ENCODE measurements at places on chromosomes 1 and 21. TPM values are rescaled to one million over a fixed set of nuclear protein-coding genes. Genes with fewer than 3 reads are reported as not detected.

Gene PPP1R8
- total RNA-seq: 51.9 TPM

Gene OR2L8
- 2.8 TPM for total RNA-seq

Gene KPRP
- not detected for total RNA-seq

Gene TMEM240
- 18.1 TPM for total RNA-seq

Gene MNDA
- 4.2 TPM for total RNA-seq

Gene FAM20B
- total RNA-seq: 50.8 TPM

GRCh38 chr1:91876040-91876470, 9.9 kb downstream of the TGFBR3 start:
- DNase-seq: no peak

DNA sequence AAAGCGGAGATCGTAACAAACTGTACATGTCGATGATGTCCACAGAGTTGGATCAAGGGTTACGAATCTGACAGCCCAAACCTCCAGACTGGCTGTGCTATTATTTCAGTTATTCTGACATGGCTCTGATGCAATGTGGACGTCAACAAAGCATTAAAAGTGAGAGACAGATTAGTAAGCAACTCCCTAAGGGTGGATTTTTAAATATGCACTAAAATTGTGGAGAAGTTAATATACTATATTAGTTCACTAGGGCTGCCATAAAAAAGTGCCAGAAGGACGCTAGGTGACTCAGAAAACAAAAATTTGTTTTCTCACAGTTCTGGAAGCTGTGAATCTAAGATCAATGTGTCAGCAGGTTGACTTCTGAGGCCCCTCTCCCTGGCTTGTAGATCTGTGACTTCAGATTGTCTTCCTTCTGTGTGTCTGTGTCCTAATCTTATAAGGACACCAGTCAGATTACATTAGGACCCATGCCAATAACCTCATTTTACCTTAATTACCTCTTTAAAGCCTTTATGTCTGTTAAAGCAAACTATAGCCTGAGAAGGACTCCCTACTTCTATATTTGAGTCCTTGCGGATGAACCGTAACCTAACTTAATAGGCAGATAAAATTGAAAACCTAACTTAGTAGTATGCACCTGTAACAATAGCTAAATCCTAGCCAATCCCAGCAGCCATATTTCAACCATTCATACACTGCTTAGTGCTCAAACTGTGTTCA, 66.0 kb upstream of the BACH1 start:
- DNase-seq: no peak

- no peak for DNase-seq
These were observed 935 bp upstream of the YIPF1 start for GRCh38 chr1:53890522-53890941.

DNA sequence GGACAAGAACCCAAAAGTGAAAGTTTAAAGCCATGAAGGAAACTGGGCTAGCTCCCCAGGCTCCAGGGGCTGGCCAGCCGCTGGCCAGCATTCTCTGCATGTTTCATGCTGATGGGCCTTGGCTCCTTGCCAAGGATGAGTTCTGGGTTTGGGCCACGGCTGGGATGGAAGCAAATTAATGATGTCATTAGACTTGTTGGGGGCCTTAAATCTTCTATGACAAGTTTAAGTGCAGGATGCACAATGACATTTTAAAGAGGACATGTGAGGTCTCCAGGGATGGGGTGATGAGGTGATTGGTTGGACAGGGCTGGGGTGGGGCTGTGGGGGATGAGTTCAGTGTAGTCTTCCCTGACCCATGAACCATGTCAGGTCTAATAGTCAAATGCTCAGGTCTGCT, 199.6 kb downstream of the TRABD2B start:
- DNase-seq: no peak

DNA sequence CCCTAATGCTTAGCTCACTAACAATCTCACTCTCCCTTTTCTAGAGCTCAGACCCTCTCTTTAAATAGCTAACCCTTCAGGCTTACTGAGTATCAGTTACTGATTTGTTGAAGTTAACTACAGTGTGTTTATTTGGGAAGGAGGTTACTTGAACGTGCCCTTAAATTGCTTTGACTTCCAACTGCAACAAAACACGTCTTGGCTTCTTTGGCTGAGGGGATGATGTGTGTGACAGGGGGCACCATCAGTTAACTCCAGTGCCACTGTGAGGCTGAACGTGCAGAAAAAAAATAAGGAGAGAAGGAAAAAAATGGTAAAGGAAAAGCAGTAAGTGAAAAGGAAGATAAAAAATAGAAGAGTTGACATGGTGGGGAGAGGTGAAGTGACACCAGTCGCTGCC, 75.1 kb upstream of the NRIP1 start:
- DNase-seq: no peak

DNA sequence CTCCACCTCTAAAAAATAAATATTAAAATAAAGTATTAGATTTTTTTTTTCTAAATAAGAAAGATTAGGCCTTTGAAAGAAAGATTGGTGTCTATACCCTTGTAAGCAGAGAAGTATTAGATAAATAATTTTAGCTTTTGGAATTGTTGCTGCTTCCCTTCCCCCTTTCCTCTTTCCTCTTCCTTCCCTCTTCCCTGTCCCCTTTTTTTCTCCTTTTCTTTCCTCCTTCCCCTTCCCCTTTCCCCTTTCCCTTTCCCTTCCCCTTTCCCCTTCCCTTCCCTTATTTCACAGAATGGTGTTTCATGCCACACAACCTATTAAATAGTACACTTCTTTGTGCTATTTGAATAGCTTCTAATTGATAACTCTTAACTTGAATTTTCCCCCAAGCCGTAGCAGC, 69.8 kb upstream of the QSOX1 start:
- DNase-seq: no peak

GRCh38 chr1:171243878-171244277, 4.4 kb upstream of the FMO1 start:
- no peak for DNase-seq

DNA sequence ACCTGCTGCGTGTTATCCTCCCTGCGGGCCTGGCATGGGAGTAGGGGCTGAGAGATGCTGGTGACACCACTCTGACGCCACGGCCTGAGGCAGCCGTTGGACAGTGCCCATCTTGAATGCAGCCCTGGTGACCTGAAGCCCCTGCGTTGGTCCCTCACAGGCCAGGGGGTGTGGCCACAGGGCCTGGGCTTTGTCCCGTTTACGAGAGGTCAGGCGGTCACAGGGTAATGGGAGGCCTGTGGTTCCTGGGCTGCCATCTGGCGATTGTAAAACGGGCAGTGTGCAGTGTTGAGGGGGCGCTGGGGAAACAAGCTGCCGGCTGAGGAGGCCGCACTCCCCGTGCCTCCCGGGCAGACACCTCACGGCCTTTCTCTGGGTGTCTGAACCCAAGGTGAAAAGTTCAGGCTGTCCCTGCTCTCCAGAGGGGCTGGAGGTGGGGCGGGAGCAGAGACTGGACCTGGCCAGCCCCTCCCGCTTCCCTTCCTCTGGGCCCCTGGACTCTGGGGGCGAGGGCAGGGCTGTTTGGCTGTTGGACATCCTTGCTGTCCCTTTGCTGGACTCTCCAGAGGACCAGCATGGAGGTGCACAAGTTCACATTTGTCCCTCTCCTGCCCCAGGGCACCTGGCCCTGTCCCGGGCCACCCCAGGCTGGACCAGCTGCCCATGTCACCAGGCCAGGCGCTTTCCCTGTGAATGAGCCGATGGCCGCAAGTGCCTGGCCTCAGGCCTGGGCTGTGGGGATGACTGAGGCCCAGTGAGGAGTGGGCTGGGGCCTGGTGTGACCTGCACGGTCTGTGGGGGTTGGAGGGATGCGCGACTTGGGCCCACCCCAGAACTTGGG, 42.4 kb downstream of the SKI start:
- no peak for DNase-seq

DNA sequence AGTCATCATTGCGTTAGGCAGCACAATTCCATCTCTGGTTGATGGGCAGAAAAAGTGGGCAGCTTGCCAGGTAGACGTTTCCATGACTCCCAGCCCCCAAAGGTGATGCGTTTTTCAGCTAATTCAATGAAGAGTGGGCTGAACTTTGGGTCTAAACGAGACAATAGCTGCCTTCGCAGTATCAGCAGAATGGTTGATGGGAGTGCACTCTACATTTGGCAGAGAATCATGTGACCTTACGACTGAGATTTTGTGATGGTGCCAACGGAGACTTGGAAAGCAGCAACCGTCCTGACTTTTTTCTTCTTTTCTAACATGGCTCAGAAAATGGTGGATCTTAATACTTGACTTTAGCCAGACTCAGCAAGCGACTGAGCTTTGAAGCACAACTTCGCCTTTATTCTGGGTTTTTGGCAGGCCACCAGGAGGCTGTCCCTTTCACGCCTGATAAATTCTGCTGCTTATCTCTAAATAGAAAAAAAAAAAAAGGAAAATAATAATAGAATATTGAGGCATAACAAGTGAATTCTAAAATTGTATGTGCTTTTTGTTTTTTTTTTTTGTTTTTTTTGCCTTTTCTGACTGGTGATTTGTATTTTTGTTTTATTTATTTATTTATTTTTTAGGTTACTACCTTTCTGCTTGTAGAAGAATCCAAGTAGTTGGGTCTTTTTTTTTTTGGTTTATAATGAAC, 804.8 kb downstream of the USP25 start:
- peak; percentile 68 for DNase-seq

- no peak for DNase-seq
These were observed 908 bp downstream of the KRTAP19-1 start for GRCh38 chr21:30479259-30479658.

- no peak for DNase-seq
These were observed 2.2 kb downstream of the TBX15 start for GRCh38 chr1:118985640-118986554.

DNA sequence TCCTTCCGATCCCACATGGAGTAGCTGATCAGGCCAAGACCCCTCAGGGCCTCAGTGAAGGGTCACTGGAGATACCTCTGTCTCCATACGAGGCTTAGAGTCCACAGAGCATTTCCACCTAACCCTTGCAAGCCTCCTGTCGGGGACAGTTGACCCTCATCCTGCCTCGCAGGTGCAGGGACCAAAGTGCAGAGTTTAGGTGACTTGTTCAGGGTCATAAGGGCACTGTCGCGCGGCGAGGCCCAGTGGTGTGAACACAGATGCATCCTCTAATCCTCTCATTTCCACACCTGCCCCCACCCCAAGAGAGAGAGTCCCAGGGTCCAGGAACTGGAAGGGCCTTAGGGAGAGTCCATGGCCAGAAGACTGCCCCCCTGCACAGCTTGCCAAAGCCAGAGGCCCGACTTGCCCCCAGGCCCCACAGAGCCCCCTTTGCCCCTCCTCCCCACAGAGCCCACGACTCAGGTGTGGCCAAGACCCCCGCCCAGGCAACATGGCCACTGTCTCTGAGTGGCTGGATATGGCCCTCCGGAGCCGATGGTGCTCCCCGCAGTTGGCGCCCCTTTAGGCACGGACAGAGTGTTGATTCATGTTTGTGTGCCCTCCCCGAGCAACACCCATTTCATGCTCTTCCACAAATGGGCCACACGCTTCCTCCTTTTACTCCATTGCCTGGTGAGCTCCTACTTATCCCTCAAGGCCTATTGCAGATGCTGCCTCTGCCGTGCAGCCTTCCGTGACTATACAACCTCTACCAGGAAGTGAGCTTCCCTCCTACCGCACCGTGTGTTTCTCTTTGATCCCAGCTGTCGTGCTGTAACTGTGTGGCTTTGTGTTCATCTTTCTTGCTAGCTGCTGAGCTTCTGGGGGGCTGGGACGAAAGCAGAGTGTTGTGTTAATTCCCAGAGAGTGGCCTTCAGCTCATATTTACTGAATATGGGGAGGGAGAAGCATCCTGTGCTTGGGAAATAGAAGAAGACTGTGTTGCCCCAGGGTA, 1.7 kb downstream of the TRPM2 start:
- no peak for DNase-seq

All from occipital lobe (tissue), 3 donors.